ENCODE measurements at places on chromosomes 16 and 17.

DNA sequence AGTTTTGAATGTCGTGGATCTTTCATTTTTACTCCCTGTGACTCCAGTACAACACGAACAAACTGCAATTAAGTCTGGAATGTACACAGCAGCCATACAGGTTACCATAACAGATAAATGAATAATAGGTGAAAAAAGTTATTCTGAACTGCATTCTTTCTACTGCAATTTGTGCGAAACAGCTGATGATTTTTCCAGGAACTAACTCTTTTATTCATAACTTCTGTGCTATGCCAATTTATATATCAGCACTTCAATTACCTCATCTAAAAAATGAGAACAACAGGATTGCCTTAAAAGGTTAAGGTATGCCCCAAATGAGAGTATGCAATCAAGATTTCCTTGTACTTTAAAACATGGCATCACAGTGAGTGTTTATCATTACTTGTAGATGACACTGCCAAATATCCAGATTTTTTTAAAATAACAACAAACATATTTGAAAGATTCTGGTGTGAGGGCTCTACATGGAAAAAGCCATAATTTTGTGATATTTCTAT lies 238.9 kb downstream of the CDH8 start:
- no peak for DNase-seq

- DNase-seq, result no peak
These were observed 238.7 kb upstream of the TBX2 start for GRCh38 chr17:61160789-61161445.

- no peak for DNase-seq
These were observed 2.9 kb downstream of the ACSF2 start for GRCh38 chr17:50428831-50429424.

- DNase-seq, result no peak
These were observed 250.8 kb upstream of the RPL38 start for GRCh38 chr17:73952480-73953205.

DNA sequence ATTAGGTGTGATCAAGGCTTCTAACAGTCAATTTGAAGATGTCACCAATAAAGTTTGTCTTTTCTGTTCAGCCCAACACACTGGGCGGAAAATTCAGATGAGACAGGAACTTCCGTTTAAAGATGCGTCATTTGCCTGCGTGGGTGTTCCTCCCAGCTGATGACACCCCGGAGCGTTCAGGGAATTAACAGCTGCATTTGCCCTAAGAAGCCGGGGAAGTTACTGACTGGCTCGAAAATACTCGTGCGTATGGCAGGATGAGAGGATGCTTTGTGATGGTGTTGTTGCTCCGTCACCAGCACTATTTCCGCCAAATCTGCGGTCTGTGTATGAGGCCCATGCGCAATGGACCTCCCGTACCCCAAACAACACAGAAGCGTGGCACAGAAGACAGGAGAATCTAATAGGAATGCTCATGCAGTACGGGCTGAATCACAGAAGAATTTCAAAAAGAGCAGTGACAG lies 11.9 kb upstream of the PVALEF start:
- no peak for DNase-seq

- DNase-seq, result no peak
These were observed 5.0 kb downstream of the KCNJ12 start for GRCh38 chr17:21381076-21381706.

DNA sequence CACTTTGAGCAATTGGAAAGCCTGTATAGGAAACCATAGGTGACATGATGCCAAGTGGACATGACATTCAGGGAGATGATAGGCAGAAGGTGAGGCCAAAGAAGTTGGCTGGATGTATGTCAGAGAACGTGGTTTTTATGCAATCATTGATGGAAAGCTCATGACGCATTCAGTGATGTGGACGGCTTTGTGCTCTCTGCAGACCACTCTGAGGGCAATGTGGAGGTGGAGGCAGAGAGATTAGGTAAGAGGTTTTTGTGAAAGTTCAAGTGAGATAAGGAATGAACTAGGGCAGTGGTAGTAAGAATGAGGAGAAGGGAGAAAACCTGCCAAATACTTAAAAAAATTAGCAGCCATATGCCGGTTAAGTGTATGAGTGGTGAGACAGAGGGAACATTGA lies 99.0 kb downstream of the PRKCA start:
- DNase-seq, result no peak

GRCh38 chr17:48027322-48027981 lies 10.1 kb downstream of the COPZ2 start:
- DNase-seq, result no peak
